Activated CD4-positive, alpha-beta T cell treated with anti-CD3 and anti-CD28 coated beads, Interleukin-2, amount 50 U/mL, for 16 hours (primary cell): ENCODE measurements at places on chromosomes 12 and 14.

GRCh38 chr12:3565985-3566384 is 75.0 kb downstream of the PRMT8 start:
- no peak for DNase-seq

DNA sequence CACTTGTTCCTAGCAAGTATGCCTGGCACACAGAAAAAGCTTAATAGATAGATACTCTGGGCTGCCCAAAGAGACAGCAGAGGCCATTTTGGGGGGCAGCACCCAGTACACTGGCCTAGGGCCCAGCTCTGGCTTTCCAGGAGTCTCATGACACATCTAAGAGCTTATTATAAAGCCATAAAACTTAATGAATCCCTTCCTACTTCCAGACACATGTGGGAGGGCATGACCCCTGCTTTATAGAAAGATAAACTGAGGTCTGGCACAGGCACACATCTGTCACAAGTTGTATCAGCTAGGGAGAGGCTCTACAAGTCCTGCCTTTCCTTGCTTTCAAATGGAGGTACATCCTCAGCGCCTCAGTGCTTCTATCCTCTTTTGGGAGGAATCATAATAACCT is 27.1 kb downstream of the FMNL3 start:
- no peak for DNase-seq

DNA sequence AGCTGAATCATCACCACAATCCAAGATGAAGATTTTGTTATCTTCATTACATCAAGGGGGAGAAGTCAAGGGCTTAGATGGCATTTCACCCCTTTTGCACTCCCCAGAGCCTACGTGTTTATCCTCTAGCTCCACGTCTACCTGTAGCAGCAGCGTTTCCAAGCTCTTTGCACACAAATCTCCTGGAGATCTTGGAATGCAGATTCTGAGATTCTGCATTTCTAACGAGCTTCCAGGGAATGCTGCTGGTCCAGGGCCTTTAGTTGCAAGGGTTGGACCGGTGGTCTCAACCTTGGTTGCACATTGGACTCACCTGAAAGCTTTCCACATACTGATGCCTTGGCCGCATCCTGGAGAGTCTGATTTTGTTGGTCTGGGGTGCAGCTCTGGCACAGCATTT is 49.5 kb upstream of the STON2 start:
- no peak for DNase-seq

GRCh38 chr14:33307691-33308251 is 369.1 kb downstream of the NPAS3 start:
- DNase-seq, result no peak

GRCh38 chr12:126185025-126185424 is 1119.8 kb downstream of the AACS start:
- no peak for DNase-seq

DNA sequence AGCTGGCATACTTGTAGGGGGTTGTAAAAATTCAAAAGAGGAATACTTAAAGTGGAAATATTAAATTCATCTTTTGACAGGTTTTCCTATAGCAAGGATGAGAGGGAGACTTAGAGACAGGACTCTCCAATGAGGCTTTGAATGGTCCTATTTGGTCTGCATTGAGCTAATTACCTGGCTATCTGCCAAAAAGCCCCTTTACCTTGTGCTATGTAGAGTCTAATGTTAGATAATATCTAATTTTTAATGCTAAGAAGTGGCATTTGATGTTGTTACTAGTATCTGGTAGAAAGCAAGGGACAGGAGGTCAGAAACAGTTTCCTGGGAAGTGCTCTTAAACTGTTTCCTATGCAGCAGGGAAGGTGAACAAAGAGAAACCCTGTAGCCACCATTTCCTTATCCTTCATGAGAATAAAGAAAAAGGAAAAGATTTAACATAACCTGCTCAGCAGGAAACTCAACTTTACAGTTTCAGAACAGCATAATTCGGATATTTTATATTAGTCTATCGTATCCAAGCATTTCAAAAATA is 550.0 kb downstream of the SOX5 start:
- no peak for DNase-seq

- DNase-seq, result no peak
These were observed 6.8 kb downstream of the EML5 start for GRCh38 chr14:88785911-88786310.

DNA sequence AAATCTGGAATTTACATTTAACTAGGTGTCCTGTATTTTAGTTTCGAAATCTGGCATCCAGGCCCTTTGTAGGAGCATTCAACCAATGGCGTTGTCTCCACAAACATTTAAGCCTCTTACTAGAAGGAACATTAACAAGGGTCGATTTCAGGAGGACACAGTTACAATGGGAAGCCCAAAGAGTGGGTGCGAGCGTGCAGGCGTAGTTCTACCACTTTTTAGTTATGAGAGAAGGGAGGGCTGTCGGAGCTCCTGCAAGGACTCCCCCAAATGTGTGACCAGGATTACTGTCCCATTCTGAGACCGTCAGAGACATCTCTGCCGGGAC is 365 bp upstream of the ABHD4 start:
- no peak for DNase-seq

- no peak for DNase-seq
These were observed 1.1 kb upstream of the SLCO1B1 start for GRCh38 chr12:21129906-21130305.

DNA sequence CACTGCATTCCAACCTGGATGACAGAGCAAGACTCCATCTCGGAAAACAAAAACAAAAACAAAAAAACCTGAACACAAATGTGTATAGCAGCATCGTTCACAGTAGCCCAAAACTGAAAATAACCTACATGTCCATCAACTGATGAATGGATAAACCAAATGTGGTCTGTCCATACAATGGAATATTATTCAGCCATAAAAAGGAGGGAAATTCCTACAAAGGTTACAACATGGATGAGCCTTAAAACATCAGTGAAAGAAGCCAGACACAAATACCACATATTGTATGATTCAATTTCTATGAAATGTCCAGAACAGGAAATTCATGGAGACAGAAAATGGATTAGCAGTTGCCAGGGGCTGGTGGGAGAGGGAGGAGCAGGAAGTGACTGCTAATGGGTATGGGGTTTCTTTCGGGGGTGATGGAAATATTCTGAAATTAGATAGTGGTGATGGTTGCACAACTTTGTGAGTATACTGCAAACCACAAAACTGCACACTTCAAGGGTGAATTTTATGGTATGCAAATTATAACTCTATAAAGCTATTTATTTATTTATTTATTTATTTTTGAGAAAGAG is 4.0 kb downstream of the MYL2 start:
- no peak for DNase-seq
